ENCODE measurements at places on chromosomes 6 and 20. TPM values are rescaled to one million over a fixed set of nuclear protein-coding genes. Genes with fewer than 3 reads are reported as not detected.

IRAK1BP1 gene
- 4.8 TPM for total RNA-seq

SLC32A1 gene
- not detected for total RNA-seq

TMEM217 gene
- total RNA-seq: 0.49 TPM

MYMX gene
- total RNA-seq: 12.4 TPM

ECT2L gene
- 0.09 TPM for total RNA-seq

FBXL4 gene
- 10.8 TPM for total RNA-seq

OPN5 gene
- total RNA-seq: 0.18 TPM

DST gene
- total RNA-seq: 192 TPM

HLA-DMB gene
- total RNA-seq: 5.6 TPM

TCF15 gene
- 5.9 TPM for total RNA-seq

CST5 gene
- total RNA-seq: not detected

TBXT gene
- total RNA-seq: not detected

L3MBTL3 gene
- 5.5 TPM for total RNA-seq

ADGRF4 gene
- not detected for total RNA-seq

MUC21 gene
- total RNA-seq: not detected

ZNF184 gene
- total RNA-seq: 15.1 TPM

RHAG gene
- total RNA-seq: 0.35 TPM
